Right forelimb (tissue), 1 donor: ENCODE measurements at places on chromosomes 2 and 18.

DNA sequence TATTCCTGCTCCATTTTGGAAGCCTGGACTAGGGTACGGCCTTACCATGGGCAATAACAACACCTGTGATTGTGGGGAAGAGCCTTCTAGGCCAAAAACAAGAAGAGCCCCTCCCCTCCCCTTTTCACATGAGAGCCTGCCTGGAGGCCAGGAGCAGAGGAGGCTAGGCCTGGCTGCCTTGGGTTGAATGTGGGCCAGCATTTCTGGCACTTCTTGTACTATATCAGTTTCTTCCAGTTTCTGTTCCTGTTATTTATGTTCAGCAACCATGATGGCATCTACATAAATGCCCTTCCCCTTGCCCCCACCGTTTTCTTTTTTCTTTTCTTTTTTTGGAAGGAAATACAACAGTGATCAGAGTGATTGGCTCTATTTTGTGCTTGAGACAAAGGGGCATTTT lies 58.4 kb downstream of the KCTD18 start:
- DNase-seq, result no peak

GRCh38 chr2:156673333-156673615 lies 237.1 kb downstream of the GPD2 start:
- DNase-seq, result no peak

DNA sequence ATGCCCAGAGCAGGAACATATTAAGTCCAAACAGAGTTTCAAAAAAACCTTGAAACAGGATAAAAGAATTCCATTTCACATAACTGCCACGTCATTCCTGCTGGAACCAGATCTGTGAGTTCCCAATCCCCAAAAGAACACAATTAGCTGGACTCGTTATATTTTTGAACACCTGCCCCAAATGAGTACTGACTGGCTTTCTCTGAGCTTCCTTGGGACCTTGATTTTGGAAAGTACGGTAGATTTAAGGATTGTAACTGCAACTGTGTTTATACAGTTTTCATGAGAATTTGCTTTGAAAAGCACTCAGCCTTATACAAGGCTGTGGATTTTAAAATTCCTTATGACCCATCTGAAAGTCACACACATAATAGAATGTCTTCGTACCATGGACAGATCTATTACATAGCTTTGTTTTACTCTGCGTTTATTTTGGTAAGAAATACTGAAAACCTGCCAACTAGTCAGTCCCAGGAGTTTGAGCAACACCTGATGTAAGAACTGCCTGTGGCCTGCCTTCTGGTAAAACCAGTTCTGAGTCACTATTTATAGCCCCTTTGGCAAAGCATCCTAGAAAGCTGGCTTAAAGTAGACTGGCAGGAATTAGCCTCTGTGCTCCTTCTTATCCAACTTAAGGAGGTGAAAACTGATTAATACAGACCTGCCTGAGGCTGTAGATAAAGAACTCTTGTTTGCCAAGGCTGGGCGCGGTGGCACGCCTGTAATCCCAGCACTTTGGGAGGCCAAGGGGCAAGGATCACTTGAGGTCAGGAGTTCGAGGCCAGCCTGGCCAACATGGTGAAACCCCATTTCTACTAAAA lies 48.1 kb downstream of the MERTK start:
- DNase-seq, result no peak

- no peak for DNase-seq
These were observed 37.2 kb upstream of the NEMP2 start for GRCh38 chr2:190571686-190572085.

DNA sequence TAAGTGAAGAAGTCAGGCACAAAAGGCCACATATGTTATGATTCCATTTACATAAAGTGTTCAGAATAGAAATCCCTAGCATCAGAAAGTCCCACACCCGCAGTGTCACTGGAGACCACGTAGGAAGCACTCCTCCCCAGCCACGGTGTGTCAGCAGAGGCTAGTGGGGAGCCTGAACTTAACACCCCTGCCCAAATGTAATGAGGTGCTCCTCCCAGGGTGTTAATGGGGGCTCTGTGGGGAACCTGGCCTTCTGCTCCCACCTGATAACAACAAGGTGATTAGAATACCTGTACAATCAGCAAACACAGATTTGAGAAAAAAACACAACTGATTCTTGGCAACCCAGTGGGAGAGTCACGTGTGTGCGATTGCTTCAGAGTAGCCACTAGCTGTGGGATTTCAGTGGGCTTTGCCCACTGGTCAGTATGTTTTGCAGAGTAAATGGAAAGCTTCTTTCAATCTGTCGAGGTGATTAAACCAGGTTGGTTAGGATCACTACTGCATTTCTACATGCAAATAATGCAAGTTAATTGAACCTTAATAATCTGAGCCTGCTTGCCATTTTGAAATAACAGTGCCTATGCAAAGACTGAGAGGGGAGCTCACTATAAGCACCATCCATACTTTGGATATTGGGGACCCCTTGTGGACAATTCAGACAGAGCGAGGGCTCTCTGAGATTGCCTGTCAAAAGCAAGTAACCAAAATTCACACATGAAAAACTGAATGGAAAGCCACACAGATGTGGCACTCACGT lies 20.6 kb upstream of the ATRAID start:
- DNase-seq, result peak; percentile 57

GRCh38 chr2:173462892-173463840 lies 108.5 kb downstream of the CDCA7 start:
- no peak for DNase-seq

DNA sequence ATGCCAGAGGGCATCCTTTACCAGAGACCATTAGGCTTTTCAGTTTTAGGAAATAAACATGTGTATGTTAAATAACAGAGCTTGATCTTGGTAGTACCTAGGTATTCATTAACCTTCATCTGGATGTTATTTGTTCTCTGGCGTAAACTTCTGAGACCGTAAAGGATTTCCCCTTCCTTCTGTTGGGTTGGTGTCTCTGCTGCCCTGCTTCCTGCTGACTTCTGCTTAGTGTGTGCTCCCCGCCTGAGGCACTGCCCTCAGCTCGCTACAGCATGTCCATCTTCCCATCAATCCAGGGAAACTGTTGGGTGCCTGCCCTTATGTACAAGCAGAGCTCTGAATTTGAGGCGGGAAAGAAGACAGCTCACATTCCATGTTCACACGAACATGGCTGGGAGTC lies 177.9 kb downstream of the TPGS2 start:
- DNase-seq, result no peak

DNA sequence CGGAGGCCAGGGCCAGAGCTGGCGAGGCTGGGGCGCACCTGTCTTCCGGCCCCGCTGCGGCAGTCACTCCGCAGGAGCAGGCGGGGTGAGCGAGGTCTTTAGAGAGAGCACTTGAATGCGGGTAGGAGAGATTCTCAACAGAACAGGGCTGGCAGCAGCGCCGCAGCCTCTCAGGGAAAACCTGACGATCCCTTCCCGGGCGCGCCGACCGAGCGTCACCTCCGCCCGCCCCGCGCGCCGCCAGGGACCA lies 526 bp downstream of the PRKRA start:
- no peak for DNase-seq

DNA sequence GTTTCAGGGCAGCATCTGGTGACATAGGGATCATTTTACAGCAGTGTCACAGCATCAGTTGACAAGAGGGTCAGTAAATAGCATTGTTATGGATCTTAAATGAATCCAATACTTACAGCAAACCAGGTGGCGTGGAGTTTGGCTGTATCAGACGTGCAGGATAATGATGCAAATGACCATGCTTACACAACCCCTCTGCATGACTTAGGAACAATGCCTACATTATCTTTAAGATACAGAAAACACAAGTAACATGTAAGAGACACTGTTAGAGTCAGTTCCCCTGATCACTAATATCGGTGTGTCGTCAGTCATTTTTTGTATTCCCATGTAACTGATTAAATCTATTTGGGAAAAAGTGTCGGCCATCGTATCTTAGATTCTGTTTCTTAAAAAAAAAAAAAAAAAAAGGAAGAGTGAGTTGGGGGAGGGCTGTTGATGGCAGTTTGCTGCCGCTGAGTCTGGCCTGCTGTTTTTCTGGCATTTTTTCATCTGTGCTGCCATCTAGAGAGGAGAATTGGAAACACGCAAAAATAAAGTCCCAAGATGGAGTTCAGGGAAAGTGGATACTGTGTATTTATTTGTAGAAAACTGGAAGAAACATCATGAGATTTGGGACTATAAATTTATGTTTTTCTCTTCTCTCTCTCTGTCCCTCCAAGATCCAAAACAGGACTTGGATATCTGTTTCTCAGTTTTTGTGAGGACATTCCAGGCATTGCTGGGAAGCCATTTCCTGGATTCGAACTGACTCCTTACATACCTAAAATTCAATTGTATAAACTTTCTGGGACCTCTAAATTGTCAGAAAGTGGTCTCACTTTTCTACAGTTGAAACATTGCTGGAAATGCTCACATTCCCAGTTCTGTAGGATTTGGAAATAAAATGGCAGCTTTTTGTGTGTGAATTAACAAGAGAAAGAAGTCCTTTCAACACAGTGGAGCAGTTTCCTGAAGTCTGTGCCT lies 60.3 kb upstream of the AGPS start:
- DNase-seq, result no peak

DNA sequence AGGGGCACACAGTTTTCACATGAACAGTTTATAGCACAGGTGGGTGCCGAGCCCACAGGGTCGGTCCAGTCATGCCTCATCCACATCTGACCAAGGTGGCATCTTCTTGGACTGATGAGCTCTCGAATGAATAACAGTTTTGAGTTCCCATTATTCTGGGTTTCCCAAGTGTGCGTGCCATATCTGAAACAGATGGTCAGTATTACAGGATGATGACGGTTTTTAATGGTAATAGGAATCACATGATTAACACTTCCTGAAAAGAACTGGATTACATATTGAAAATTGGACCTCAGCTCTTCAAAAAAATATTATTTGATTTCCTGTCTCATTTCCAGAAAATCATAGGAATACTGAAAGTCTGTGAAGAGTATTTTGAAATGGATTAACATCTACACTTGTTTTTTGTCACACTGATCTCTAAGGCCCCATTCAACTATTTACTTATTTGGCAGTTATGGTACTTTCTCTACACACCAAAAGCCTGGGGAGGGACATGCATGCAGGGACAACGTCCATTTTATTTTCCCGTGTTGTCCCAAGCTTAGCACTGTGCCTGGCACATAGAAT lies 22.2 kb upstream of the NAB1 start:
- no peak for DNase-seq

- no peak for DNase-seq
These were observed 128.0 kb upstream of the BOD1L2 start for GRCh38 chr18:57018845-57019244.

- DNase-seq, result no peak
These were observed 144.9 kb downstream of the AGAP1 start for GRCh38 chr2:235638541-235639427.

DNA sequence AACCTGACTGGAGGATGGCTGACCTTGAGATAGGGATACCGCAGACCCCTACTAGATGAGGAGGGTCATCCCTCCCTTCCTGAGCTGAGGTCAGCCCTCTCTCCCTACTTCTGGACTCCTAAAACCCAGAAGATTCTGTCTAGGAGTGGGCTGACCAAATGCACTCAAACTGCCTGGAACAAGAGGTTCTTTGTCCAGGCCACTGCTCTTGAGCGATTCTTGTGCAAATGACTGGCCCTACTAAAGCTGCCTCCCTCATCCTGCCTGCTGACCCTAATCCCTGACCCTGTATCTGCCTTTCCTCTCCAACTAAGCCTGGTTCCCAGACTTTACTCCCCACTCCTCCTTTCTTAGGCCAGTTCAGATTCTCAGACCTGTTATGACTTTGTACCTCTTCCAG lies 56.2 kb downstream of the EFR3B start:
- no peak for DNase-seq

GRCh38 chr2:215437614-215438013 lies 1.7 kb upstream of the FN1 start:
- DNase-seq, result no peak

DNA sequence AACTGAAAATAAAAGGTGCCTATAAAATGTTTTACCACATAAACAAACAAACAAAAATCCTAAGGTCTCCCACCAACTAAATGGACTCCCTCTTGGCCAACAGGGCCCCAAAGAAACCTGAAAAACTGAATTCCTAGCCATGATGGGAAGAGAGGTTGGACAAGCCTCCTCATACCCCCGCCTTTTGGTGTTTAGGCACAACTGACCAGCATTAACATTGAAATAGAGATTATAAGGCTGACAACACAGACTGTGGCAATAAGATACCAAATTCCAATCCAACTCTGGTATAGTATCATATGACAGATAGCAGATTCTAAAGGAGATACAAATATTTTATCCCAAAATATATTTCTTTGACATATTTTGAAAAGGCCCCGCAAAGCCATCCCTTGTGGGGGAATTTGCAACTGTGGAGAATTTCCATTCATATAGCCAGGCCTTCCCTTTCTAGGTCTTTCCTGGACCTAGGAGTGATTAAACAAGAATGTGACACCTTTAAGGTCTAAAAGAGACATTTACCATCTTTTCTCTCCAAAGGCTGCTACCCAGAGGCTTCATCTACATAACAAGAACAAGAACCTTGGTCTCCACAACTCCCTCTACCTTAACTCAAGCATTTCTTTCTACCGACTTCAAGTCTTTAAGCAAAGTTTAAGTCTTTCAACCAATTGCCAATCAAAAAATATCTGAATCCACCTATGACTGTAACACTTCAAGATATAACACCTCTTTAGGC lies 80.0 kb downstream of the CHN1 start:
- no peak for DNase-seq

- no peak for DNase-seq
These were observed 7.8 kb upstream of the OR6B3 start for GRCh38 chr2:240060977-240061591.

GRCh38 chr2:186695081-186695756 lies 1.4 kb downstream of the FAM171B start:
- no peak for DNase-seq

- DNase-seq, result no peak
These were observed 3.2 kb downstream of the STK25 start for GRCh38 chr2:241505086-241505780.

DNA sequence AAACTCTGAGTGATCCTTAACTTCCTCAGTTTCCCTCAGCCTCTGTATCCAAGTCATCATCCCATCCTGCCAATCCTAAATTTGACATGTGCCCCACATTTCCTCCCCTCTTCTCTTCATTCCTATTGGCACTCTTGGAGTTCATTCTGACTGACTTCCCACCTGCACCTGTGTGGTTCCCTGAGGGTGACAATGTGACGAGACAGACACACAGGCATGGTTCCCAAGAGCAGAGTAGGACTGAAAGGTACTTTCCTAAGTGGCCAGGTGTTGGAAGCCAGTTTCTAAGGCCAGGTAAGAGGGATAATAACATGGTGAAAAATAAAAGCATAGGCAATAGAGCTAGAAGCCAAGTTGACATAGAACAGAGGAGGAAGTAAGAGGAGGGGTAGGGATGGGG lies 24.2 kb upstream of the REG3G start:
- no peak for DNase-seq
